Motor neuron (in vitro differentiated cells): ENCODE measurements at places on chromosomes 3 and 15. TPM values are rescaled to one million over a fixed set of nuclear protein-coding genes. Genes with fewer than 3 reads are reported as not detected.

DNA sequence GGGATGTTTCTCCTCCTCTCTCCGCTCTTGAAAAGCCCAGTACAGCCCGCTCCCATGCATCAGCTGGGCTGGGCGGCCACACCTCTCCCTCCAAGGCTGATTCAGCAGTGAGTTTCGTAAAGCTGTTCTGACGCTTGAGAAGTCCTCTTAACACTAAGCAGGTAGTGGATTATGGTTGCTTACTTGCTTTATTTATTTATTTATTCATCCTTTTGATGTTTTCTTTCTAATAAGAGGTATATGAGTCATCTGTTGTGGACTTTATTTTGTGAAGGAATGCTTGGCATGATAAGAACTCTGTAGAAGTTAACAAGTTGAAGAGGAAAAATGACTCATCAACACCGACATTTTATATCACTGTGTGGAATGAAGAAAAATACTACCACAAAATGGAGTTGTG lies 285.0 kb downstream of the SQOR start:
- ATAC-seq: no peak

DNA sequence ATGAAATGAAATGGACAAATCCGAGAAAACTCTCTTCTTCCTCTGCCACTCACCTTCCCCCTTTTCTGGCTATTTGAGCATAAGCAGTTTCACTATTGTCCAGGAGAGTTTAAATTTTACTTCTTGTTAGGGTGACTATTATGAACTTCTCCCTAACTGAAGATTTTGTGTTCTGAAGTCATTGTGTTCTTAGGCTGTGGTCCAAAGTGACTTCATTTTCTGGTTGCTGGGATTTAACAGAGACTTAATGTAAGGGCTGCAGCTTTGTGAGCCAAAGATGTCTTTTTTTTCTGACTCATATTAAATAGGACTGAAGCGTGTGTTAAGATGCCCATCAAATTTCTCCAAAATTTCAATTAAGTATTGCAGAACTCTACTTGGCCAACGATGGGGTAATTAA lies 46.5 kb upstream of the FSTL1 start:
- no peak for ATAC-seq

GRCh38 chr3:107468782-107469181 lies 54.0 kb upstream of the BBX start:
- ATAC-seq: no peak

DNA sequence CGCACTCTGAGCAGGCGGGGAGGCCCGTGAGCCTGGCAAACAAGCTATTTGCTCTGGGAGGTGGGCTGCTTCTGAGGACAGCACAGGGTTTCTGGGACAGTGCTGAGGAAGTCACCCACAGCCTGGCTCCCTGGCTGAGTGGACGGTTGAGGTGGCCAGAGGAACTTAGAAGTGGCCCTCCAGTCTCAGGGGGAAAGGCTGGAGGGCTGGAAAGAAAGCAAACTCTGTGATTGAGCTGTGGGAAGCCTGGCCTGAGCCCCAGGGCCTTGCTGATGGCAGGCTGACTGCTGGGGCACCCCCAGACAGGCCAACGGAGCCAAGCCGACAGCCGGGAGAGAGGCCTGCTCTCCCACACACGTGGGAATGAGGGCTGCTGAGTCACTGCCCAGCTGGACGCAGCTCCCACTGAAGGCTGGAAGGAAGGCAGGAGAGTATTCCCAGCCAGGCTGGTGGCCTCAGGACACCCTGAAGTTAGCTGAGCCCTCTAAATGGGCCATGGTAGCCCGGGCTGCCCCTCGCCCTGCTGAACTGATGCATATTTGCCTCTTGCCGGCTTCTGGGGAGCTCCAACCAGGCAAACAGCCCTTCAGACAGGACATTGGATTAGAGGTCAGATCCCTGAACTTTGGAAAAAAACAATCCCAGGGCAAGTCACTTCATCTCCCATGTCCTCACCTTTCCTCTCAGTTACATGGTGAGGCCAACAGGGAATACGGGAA lies 98.0 kb upstream of the TLE3 start:
- ATAC-seq: peak; percentile 89

DNA sequence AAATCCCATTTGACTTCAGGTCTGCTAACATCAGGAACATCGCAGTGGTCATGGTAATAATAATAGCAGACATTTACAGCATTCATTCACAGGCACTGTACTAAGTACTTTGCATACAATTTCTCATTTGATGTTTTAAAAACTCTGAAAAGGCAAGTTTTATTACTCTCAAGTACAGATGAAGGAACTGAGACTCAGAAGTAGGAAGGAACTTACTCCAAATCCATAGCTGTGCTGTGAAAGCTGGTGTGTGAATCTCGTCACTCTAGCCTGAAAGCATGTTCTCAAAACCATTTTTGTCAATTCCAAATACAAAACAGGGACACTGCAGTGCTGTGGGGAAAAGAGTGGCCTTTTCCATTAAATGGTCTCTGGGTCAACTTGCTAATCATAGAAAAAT lies 179.9 kb downstream of the FAM43A start:
- ATAC-seq: no peak

GRCh38 chr3:37961622-37962431 lies 28.8 kb upstream of the VILL start:
- ATAC-seq: no peak

- no peak for ATAC-seq
These were observed 31.6 kb downstream of the RFX7 start for GRCh38 chr15:56211960-56212550.

DNA sequence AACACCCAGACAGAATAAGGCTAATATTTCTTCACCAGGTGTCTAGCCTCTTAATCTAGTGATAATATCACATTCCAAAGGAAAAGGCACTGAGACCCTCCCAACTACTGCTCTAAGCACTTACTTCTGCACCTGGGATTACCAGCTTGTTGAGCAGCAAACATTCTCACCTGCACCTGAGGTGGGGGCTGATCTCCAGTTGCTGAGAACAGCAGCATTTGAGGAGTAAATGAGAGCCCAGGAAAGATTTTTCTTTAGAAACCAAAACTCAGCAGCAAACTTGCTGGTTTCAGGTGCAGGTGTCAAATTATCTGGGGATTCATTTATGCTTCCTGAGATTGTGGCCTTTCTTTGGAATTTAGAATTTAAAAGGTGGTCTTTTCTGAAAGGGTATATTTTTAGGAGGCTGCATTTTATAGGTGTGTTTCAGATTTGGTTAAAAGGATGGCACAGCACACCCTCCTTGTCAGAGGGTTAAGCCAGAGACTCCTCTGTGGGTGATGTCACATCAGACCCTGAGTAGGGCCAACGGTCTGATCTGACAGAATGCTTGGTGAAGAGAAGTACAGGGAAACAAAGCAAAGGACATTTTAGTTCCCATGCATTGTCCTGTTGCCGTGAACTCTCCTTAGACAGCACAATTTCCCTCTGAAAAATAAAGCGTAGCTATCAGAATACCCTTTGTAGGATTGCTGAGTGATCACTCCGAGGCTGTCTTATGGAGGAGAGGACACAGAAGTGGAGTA lies 411.0 kb upstream of the ATP11B start:
- ATAC-seq: no peak

CLDN18 gene
- total RNA-seq: 1.2 TPM in 2 replicates

DNA sequence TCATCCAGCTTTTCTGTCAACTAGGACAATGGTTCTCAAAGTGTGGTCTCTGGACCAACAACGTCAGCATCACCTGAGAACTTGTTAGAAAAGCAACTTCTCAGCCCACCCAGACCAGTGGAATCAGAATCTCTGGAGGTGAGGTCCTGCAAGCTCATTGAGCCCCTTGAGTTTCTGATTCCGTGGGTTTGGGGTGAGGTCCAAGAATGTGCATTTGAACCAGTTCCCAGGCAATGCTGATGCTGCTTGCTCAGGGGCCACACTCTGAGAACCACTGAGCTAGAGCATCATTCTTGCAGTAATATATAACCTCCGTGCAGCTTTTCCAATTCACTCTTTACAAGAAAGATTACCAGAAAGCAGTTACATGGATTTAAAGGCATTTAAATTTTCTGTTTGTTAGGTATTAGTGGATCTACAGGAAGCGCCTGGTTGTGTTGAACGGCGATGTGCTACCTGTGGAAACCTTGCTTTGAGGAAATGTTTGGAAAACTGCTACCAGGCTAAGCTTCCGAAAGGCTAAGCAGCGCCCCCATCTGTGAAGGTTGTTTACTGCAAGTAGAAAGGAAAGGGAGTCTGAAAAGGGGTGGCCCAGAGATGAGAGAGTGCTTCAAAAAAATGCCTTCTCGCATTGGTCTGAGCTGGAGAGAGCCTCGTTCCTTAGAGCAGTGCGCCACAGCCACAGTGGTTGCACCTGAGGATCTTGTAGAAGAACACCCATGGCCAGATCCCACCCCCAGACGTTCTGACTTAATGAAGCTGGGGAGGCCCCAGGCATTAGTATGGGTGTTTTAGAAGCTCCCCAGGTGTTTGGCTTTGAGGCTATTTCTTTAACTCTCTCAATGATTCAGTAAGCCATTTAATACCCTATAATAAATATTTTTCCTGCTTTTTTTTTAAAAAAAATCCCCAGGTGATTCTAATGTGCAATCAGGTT lies 50.0 kb downstream of the RLBP1 start:
- ATAC-seq: no peak

TMEM158 gene
- 7.5 and 8.8 TPM in 2 replicates for total RNA-seq
